ENCODE measurements at places on chromosomes 4 and X.
A peak's percentile ranks its signal among the peaks of the same experiment; 100 is the strongest.

- DNase-seq, result peak; percentile 73
Observed at GRCh38 chr4:169611991-169612870, at the start of gene NEK1. Gene NEK1, minus strand, starts transcription at chr4:169612583. Its CDS starts 9,953 bp downstream, at chr4:169602630.

- no peak for DNase-seq
Observed at GRCh38 chrX:55005256-55005655, 5.1 kb downstream of the APEX2 start.

DNA sequence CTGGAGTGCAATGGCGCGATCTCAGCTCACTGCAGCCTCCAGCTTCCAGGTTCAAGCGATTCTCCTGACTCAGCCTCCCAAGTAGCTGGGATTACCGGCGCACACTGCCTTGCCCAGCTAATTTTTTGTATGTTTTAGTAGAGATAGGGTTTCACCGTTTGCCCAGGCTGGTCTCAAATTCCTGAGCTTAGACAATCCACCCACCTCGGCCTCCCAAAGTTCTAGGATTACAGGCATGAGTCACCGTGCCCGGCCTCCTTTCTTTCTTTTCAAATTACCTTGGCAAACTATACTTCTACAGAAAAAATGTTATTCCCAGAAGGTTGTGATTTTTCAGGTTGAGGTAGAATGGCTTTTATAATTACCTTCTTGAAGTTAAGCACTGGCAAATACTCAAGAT lies 321.9 kb upstream of the PRPS2 start:
- DNase-seq, result no peak

DNA sequence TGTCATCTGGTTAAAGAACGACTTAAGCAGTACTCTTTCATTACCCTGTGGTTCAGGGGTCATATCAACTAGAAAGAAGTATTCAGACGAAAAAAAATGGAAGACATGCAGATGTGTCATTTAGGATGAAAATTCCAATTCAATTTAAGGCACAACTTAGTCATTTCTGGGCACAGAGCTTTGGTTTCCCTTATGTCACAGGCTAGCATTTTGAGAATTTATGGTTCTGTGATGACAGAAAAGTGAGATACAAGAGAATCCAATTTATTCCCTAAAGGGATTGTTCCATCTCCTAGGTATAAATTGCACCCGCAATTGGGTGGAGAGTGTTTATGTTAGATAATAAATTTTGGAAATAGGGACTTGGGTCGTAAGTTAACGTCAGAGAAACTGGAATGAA lies 306.6 kb downstream of the STK32B start:
- DNase-seq, result no peak

DNA sequence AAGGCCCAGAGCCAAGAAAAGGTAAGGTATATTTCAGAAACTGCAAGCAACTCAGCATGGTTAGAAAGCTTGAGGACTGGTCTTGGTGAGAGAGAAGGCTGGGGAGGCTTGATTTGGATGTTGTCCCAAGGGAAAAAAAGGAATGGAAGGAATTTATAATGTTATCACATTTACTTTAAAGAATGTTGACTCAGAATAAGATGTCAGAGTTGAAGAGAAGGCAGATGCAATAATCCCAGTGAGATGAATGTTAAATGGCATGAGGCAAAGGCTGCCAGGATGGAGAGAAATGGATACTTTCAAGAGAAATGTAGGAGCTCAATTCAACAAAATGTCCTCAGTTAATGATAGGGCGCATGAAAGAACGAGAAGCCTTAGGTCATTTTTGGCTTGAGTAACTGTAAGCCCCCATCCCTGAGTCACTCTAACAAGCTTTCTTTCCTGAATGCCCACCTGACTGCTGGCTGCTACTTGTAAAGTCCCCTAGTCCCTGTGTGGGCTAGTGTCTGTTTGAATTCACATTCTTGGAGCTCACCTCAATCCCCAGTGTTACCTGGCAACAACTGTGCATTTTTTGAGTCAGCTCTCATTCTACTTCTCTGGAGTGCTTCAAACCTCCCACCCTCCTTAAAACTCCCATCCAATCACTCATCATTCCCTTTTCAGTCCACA lies 103.0 kb upstream of the TAPT1 start:
- DNase-seq, result peak; percentile 30

DNA sequence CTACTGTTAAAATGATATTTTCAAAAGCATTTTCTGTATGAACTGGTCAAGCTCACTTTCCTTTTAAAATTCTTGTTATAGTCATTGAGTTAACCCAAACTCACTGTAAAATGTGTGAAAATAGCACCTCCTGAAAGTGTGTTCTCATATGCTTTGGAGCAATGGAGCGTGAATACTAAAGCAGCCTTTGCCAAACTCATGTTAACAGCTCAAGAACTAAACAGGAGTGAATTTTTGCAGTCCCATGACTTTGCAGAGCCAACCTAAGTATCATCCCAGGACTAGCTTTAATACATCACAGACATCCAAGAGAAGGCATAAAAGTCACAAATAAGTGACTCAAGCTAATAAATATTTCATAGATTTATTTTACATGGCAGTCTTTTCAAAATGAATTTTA lies 2.3 kb downstream of the AMMECR1 start:
- no peak for DNase-seq

- DNase-seq, result no peak
Observed at GRCh38 chr4:174066611-174067205, 216.8 kb downstream of the FBXO8 start.

GRCh38 chr4:113223001-113223400 lies 173.5 kb downstream of the ANK2 start:
- no peak for DNase-seq

- DNase-seq, result no peak
Observed at GRCh38 chrX:40003428-40004245, 94.1 kb downstream of the BCOR start.

DNA sequence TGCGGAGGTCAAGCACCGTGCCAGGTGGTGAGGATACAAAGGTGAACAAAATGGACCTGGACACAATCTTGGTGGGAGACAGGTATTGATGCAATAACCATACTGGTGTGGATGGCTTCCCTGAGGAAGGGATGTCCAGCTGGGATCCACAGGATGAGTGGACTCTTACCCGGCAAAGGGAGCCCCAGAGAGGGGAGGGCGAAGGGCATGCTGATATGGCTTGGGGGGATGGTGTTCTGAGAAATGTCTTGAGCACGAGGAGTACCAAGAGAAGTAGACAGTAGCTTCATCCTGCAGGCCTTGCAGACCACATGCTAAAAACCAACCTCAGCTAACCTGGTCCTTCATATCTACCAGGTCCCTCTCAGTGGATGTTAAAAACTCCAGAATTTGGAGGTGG lies 220.8 kb downstream of the NWD2 start:
- DNase-seq, result no peak

GRCh38 chr4:12723849-12724447 lies 760.2 kb downstream of the RAB28 start:
- DNase-seq, result no peak

DNA sequence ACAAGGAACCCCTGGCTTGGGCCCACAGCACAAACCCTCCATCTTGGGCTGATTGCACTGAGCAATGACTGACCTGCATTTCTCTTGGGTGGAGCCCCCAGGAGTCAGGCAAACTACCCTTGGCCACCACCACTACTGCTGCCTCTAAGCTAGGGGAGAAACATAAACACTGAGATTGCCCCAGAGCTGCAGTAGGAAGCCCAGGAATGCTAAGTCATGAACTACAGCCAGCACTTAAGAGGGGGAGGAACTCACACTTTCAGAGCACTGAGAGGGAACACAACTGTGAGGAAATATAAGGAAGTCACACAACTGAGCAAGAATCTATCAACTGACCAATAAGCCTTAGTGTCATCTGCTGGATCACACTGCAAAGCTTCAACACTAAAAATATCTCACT lies 111.6 kb upstream of the PPP3CA start:
- DNase-seq, result no peak

GRCh38 chr4:119659576-119659975 lies 31.0 kb upstream of the PDE5A start:
- no peak for DNase-seq

- DNase-seq, result no peak
Observed at GRCh38 chr4:115159141-115159540, 45.7 kb upstream of the NDST4 start.

DNA sequence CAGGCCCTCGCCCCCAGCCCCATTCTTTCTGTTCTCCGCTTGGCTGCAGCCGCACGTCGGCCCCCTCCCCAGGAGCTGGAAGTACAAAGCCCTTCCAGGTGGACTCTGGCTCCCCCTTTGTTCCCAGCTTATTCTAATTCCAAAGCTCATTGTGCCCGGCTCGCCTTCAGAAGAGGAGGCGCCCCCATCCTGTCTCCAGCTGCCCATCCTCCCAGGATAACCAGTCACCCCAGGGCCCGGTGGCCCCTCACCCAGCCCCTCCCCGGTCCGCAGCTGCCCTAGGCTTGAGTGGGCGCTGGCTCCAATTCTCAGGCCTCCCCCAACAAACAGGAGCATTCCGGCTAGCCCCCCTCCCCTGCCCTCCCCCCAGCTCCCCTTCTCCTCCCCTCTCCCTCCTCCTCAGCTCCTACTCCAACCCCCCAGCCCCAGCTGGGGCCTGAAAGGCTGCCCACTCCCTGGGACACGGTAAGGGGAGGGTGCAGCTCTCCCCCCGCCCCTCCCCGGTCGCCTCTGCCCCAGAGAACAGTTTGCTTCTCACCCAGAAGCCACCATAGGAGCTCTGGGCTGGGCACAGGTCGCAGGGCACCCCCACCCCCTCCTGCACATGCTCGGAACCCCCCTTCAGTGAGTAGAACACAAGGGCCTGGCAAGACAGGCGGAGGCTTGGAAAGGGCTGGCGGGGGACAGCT lies 3.1 kb upstream of the SLC6A8 start:
- DNase-seq, result no peak

DNA sequence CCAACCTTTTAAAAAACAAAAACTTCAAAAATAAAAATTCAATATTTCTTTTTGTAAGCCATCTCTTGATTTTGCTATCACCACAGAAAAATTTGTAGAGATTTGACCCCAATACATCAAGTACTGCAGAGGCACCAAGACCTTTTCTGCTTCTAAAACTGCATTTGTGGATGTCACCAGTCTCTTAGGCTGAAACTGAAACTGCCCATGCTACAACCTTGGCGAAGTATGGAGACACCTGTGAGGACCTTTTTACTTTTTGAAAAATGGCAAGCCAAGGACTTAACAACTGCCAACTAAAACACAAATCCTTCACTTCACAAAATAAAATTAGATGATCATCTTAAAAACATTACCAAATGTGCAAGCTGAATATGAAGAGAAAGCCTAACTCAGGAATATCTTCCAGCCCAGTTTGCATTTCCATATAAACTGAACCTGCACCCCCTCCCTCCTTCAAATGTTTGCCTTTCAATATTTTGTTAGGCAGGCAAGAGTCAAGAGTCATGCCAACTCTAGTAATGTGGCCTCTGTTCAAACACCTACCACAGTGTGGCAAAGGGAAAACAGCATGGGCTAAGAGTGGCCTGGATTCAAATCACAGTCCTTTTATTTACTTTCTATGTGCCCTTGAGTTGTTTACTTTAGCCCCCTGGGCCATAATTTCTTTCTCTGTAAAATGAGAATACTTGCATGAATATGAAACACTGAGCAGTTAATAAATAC lies 389.4 kb downstream of the OPHN1 start:
- no peak for DNase-seq

GRCh38 chr4:8308856-8309771 lies 39.6 kb downstream of the HTRA3 start:
- no peak for DNase-seq

DNA sequence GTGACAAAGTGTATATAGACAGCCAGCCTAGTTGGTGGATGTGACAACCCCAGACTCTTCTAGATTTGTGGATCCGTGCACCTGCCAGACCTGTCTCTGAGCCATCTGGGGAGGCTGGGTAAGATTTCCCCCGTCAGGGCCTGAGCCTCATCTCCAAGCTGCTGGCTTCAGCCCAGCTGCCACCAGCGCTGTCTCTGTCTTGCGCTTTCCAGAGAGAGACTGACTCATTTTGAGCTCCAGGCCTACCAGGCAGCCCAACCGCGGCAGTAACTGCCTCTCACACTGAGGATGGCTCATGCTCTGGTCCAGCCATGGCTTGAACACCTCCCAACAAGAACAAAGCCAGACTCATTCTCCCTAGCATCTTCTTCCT lies 26.4 kb downstream of the NOP14 start:
- DNase-seq, result no peak

DNA sequence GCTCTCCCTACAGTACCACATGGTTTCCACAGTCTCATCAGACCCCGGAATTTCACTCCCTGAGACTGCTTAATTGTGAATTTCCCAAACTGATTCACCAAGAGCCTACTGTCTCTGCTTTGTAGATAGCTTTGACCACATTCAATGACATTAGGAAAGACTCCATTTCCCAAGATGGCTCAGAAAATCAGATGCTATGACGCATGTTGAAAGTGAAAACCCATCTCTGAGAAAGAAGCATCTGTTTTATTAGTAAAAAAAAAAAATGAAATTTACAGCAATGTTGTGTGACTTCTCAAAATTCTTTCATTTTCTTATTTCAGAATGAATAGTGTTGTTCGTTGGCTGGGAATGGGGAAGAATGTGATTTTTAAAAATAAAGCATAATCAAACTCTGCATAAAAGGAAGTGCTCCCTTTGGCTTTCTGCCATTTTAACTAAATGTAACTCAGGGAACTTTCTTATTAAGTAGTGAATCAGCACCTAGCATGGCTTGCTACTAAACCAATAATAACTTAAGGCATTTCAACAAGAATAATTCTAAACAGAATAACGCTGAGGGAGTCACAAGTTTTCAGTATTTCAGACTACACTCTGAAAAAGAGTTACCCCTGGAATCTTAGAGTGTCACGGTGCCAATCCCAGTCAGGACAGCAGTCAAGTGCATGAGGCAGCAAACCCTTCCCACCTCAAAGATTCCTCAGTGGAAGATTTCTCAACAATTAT lies 97.4 kb upstream of the MYOZ2 start:
- DNase-seq, result no peak

GRCh38 chrX:15745179-15745578 lies 7.1 kb downstream of the CA5B start:
- no peak for DNase-seq

DNA sequence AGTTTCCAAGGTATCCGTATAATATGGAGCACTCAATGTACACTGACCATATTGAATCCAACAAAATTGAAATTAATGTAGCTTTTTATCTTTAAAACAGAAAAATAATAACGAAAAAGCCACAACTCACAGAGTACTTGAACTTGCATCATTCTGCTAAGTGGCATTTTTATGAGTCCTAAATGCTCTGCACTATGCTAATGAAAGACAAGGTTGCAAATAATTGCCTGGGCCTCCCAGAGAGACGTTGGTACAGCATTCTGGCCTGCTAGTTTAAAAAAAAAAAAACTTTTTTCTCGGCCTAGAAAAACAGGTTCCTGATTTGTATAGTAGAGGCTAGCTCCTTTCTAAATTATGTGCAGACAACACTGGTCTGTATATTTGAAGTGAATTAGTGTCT lies 4.3 kb upstream of the FAM9B start:
- DNase-seq, result no peak

DNA sequence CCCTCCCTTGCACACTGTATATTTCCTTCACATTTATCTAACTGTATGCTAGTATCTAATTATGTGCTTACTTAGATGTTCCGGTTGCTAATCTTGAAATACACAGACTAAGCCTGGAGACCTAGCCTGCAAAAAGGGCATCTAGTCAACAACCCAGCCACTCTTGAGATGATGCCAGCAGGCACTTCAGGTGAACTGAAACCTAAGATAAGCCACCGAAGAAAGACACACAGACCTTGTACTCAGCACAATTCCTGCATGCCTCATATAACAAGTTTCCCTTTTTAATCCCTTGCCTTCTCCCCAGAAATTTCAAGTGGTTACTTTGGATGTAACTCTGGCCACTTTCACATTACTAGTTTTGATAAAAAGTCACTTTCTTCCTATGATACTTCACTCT lies 2506.6 kb downstream of the ARAP2 start:
- DNase-seq, result no peak

- DNase-seq, result no peak
Observed at GRCh38 chr4:43496188-43496587, 603.7 kb downstream of the GRXCR1 start.

All from fibroblast of skin of left quadriceps (primary cell).